Activated T-cell treated with anti-CD3 and anti-CD28 coated beads for 1 hour (primary cell): ENCODE measurements at places on chromosomes 6 and 20.

GRCh38 chr20:46576774-46577395 is 26.4 kb upstream of the OCSTAMP start:
- no peak for DNase-seq

DNA sequence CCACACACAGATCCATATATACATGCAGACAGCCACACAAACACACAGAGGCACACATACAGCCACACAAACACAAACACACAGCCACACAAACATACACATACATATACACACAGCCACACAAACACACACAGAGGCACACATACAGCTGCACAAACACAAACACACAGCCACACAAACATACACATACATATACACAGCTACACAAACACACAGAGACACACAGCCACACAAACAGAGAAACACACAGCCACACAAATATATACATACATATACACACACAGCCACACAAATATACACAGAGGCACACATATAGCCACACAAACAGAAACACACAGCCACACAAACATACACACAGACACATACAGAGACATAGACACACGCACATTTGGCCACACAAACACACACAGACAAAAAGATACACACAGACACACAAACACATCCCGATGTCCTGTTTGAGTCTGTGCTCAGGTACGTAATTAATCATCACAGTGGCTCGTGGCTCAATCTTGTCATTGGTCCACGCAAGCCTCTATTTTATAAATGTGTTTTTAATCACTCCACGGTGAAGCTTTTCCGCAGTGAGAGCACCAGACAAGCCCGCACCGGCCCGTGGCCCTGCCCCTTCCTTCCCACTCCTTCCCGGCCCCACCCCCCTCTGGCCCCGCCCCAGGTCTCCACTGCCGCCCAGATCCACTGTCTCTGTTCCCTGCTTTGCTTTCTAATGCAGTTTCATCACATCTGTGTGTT is 135.3 kb downstream of the CDH4 start:
- DNase-seq, result no peak

GRCh38 chr6:119542037-119542436 is 192.5 kb upstream of the MAN1A1 start:
- no peak for DNase-seq

DNA sequence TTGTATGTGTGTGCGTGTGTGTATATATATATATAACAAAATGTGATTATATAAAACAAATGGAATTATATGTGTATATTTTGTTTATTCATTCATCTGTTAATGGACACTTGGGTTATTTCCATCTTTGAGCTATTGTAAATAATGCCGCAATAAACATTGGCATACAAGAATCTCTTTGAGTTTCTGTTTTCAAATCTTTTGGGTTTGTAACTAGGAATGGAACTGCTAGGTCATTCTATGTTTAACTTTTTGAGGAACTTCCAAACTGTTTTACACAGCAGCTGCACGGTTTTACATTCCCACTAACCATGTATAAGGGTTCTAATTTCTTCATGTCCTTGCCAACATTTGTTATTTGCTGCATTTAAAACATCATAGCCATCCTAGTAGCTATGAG is 39.9 kb upstream of the TGM2 start:
- DNase-seq, result no peak

GRCh38 chr6:139525415-139525814 is 151.0 kb upstream of the CITED2 start:
- DNase-seq, result no peak

DNA sequence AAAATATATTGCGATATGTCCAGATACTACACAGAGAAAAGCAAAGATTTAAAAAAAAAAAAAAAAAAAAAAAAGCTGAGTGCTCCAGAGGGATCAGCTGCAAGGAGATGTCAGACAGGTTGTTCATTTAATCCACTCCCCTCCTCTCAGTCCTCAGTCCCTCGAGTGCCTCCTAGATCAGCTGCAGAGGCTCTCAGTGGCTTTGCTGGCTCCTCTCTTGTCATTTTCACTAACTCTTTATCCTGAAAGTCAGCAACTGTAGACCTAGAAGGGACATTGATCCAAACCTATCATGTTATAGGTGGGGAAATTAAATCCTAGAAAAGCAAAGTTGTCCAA is 61.6 kb downstream of the KIAA0319 start:
- no peak for DNase-seq

- DNase-seq, result no peak
These were observed 15.7 kb downstream of the DCBLD1 start for GRCh38 chr6:117498159-117498558.

DNA sequence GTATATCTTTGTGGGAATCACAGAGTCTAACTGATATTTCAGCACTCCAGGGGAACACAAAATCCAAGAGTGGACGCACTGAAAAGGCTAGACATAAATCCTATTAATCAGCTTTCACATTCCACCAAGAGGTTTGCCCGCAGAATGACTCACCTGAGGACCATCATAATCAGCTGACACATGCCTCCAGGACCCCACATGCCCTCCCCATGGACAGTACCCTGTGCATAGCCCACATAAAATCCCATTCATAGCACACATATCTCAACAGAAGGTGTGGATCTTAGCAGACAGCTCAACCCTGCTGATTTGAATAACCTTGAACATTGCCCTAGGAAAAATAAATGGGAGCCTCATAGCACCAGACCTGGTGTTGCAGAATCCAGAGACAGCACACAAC is 246.8 kb upstream of the TENT5A start:
- DNase-seq, result no peak

DNA sequence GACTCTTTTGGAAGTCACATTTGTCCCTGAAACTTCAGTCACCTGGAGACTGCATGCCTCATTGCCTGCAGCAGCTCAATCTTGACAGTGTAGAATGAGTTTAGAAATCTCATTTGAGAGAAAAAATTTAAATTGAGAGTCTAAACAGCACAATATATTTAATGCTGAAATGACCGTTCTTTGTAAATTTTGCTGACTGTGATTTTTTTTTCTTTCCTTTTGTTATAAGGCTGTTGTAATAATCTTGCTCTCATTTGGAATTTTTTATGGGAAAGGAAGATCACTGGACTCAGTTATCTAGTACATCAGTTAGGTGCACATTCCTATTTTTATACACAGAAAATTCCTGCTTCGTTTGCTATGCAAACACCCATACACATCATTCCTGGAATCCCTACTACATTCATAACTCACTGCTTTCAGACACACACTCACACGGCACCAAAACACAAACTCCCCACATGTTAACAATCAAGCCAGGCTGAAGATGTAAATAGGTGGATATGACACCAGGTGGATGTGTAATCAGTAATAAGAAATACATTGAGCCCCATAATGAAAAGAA is 43.8 kb downstream of the PTCHD4 start:
- DNase-seq, result no peak

DNA sequence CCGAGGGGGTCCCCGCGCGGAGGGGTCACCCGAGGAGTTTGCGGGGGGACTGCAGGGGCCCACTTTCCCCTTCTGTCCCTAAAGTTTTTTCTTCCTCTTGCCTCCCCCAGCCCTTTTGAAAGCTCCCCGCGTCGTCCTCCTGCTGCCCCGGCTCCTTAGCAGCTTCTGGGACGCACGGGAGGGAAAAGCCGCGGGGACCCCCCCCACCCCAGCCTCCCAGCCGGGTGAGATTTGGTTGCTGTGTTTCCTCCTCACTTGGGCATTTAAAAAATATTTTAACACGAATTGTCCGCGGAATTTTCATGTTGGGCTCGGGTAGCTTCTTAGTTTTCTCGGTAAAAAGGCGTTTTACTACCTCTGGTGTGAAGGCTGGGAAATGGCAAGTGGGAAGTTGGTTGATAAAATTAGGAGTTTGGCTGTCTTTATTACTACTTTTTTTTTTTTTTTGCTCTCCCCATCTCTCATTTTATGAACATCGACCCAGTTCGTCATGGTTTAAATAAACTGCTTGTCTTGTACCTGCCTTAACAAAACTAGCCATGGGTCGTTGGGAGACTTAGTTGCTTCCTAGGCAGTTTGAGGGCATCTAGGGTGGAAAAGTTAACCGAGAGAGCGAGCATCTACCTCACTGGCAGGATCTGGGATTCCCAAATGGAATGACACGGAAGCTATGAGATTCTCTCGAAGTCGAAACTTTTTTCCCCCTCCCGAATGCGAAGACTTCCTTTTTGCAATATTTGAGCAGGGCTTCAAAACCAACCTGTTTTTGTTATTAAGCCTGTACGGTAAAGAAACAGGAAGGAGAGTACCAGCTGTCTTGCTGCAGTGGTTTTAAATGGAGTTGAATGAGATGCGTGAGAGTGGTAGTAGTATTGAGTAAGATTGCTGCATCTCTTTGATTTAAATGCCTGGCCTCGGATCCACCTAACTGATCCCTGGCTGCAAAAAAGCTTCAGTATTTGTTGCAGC is 868 bp downstream of the NCOA3 start:
- DNase-seq, result no peak

DNA sequence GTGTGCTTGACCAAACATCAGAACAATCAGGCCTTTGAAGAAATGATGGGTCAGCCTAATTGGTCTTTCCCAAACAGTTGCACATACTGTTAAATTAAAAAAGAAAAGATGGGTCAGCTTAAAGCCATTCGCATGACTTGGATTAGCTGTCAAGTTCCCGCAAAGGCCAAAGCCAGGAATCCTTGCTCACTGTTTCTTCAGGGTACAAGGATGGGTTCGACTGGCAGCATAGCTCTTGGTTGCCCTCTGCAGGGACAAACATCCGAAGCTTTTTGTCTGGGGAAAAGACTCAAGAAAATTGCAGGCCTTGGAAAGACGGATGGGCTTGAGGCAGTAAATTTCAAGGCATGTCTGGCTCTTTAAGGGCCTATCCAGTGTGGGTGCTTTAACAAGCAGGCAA is 168.0 kb downstream of the HDGFL1 start:
- DNase-seq, result no peak

DNA sequence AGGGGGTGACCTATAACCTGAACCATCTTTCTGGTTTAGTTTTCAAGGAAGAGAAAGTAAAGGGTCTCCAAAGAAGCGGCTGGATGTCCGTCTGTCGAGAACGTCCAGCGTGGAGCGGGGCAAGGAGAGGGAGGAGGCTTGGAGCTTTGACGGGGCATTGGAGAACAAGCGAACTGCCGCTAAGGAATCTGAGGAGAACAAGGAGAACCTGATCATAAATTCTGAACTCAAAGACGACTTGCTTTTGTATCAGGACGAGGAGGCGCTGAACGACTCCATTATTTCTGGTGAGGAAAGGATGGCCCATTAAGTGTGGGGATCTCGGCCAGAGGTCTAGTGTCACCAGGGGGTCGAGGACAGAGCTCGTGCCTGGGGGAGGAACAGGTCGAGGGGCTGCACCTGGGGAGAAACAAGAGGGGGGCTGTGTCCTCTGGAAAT is 159.2 kb downstream of the SYCP2 start:
- DNase-seq, result no peak

DNA sequence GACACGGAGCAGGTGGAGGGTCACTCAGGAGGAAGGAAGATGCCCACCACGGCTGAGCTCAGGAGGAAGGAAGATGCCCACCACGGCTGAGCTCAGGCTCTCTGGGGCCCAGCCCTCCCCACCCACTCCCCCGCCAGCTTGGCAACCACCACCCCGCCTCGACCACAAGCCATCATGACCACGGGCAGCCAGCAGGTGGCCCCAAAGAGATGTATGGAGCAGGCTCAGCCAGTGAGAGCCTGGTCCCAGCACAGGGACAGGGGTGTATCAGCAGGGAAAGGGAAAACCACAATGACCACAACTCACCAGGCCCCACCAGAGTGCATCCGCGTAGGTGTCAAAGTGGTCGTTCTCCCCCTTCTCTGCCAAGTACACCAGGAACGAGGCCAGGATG is 30.4 kb downstream of the KCNQ2 start:
- DNase-seq, result peak; percentile 49

GRCh38 chr6:24106291-24106690 is 19.7 kb upstream of the NRSN1 start:
- DNase-seq, result no peak

DNA sequence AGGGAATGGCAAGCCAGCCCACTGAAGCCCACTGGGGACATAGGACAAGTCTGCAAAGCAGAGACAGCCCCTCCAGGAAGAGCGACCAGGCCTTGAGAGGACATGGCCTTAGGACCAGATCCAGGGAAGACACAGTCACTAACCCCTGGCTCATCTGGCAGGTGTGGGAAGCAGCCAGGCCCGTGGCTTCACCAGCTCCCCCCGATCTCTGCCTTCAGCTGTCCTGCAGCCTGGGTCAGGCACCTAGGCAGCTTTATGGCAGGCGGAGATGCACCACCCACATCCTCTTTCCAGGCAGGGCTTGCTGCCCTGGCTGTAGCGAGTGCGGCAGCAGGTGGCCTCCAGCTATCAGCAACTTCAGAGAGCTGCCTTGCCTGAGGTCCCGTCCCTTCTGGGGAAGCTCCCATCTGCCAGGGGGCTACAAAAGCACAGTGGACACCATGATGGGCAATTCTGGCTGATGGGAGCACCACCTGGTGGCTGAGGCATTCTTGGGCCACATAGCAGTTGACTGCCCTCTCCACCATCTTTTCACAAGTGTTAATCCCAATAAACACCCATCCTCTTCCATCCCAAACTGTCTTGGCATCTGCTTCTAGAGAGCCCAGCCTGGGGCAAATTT is 85.8 kb downstream of the DZANK1 start:
- no peak for DNase-seq

DNA sequence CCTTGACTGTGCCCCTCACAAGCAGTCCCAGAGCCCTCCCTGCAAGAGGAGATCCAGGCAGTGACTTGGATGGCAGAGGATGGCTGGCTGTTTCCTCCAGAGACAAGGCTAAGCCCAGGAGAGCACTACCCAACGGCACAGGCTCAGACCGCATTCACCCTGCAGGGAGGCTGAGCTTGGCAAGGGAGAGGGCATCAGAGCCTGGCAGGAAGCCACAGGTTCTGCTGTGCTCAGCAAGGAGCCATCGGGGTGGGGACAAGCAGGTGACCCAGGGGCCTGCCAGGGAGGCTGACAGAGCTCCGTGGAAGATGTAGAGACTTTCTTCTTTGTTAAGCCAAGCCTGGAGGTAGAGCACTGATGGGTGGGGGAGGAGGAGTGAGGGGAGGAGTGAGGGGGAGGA is 159.2 kb upstream of the CST7 start:
- DNase-seq, result no peak

DNA sequence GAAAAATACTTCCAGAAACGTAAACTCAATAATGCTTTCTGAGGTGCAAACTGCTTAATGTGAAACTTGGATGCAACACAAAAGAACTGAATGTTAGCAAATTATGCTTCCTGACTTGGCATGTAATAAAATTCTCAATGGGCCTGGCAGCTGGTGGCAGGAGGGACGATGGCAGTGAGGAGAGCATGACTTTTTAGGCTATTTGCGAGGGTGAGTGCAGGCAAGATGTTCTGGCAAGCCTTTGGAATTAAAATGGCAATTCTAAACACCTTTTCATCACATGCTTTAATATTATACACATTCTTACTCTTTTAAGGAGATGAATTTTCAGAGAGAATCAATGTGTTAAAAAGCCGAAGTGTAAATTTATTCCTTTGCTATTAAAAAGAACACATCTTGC is 224.8 kb upstream of the CDH4 start:
- no peak for DNase-seq
